ENCODE measurements at places on chromosomes 6 and 20.

- DNase-seq: no peak
These were observed 476 bp downstream of the MEA1 start for GRCh38 chr6:43013097-43013842.

- DNase-seq: no peak
These were observed 10.7 kb downstream of the NELFCD start for GRCh38 chr20:58991715-58992114.

DNA sequence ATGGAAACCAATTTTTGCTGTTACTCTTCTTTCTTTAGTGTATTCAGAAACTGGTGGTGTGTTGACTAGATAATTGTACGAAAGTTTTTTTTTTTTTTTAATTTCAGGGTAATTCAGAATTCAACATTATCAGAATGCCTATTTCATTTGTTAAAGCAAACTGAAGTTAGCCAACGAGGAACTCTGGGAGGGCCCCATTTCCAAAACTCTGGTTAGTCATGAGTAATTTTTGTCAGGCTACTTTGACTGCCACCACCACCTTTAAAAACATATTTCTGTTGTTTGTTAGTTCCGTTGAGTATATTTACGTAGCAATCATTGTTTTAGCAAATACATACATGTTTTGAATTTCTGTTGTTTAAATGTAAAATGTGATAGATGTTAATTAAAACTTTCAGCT, 763 bp downstream of the ZKSCAN8 start:
- no peak for DNase-seq

DNA sequence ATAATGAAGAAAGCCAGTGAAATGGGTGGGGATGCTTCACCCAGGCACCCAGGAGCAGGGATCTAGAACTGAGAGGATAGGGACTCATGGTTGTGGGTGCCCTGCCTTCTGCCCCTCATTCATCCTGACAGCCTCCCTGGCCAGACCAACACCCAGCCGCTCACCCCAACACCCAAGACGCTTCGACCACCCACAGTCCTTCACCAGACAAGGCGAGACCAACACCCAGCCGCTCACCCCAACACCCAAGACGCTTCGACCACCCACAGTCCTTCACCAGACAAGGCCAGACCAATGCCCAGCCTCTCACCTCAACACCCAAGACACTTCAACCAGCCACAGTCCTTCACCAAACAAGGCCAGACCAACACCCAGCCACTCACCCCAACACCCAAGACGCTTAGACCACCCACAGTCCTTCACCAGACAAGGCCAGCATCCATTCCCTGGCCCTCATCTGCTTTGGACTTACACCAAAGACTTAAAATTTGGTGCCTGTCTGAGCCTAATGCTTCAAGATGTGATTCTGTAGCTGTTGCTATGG, 131.5 kb downstream of the ANKRD60 start:
- no peak for DNase-seq

DNA sequence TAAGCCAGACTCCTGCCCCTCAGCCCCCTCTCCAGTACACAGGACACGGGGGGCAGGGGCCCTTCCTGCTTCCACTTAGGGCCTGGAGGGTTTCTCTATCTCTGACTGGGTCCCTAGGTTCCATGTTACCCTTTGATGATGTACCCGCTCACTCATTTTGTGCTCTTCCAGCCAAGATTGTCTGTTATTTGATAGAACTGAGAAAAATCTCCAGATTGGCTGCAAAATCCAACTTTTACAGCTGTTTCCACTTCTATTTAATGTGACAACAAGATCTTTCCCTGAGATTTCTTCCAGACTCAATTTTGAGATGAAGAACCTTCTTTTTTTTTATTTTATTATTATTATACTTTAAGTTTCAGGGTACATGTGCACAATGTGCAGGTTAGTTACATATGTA, 85.7 kb downstream of the TMEM170B start:
- DNase-seq: no peak

DNA sequence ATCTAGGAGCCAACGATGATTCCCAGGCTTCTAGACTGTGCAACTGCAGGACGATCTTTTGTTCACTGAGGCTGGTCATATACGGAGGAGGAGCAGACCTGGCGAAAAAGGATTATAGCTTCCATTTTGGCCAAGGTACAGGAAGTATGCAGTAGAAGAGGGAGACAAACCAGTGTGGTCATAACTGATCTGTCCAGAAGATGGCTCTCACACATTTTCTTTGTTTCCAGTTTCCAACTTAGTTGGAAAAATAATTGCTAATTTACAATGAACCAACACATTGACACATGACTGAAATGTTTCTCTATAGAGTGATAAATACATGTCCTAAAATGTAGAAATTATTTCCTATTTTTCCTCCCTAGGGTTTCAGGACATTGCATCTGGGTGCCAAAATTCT, 364.1 kb upstream of the BTBD3 start:
- DNase-seq: no peak

DNA sequence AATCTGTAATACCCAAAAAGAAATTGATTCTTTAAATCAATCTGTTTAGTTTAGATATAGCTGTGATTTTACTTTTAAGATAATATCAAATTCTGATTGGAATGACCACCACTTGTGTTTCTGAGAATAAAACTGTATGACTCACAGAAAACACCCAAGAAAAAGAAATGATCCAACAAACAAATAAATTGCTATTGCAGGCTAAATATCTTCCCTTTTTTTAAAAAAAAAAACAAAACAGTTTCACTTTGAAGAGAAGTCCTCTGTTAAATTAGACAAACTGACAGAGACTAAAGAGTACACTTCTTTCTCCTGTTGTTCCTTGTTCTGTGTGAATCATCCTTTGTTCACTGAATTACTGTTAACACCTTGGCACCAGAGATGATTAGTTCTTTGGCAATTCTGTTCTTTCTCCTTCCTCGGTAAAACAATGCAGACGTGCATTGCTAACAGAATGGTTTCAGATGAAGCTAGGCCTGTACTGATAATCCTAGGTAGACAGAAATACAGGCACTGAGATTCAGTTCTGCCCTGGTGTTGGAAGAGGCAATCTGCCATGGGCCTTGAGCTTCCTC, 895.2 kb upstream of the CITED2 start:
- no peak for DNase-seq

DNA sequence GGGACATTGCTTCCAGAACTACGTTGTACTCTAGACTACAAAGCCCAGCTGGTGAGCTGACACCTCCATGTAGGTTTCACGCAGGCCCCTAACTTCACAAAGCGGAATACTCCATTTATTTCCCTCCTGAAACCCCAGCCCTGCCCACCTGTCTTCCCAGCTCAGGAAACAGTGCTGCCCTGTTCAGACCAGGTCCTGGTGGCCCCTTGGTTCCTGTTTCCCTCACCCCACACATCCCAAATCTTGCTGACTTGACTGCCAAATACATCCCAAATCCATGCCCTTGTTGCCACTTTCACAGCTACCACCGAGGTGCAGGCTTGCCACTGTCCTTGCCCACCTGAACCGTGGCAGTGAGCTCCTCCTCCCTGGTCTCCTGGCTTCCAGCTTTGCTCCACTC, 113.1 kb upstream of the PTPN1 start:
- no peak for DNase-seq

DNA sequence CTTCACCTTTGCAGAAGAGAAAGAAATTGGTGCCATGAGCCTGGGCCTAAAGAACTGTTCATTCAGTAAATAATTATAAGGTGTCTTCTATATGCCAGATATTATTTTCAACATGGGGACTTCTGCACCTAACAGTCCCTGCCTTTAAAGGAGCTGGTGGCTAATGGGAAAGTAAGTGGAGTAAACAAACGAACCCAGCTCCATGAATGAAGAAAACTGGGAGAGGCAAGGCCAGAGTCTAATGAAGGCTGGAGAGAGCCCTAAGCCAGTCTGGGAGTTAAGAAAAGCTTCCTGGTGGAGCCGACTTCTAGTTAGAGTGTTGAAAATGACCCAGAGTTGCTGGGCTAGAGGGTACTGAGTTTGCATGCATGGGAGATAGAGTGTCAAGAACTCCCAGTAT, 24.2 kb upstream of the EFHC1 start:
- DNase-seq: no peak

DNA sequence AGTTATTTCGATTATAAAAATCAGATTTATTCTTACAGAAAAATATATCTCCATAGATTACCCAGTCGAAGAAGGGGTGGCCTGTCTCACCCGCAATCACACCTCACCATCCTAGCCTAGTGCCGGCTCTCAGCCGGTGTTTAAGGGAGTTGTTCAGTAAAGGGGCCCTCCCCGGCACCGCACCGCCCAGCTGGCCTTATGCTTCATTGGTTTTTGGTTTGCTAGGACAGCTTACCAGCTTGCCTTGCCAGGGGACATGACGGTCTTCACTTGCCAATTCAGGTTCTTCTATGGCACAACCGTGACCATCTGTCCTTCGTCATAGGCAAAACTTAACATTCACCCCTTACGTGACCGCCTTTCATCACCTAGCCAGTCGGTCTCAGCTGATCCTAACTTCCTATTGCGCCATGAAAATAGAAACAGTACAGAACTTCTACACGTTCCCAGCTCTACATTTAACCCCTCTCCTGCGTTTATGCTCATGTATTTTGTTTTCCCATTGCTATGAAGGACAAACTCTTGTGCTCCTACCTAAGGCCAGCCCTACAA, 44.7 kb upstream of the SLC22A16 start:
- DNase-seq: no peak

GRCh38 chr6:128209771-128210170, 308.9 kb upstream of the THEMIS start:
- no peak for DNase-seq

All from chondrocyte (in vitro differentiated cells).